Nucleus accumbens (tissue), 56 donors: ENCODE measurements at places on chromosomes 6 and 20.

DNA sequence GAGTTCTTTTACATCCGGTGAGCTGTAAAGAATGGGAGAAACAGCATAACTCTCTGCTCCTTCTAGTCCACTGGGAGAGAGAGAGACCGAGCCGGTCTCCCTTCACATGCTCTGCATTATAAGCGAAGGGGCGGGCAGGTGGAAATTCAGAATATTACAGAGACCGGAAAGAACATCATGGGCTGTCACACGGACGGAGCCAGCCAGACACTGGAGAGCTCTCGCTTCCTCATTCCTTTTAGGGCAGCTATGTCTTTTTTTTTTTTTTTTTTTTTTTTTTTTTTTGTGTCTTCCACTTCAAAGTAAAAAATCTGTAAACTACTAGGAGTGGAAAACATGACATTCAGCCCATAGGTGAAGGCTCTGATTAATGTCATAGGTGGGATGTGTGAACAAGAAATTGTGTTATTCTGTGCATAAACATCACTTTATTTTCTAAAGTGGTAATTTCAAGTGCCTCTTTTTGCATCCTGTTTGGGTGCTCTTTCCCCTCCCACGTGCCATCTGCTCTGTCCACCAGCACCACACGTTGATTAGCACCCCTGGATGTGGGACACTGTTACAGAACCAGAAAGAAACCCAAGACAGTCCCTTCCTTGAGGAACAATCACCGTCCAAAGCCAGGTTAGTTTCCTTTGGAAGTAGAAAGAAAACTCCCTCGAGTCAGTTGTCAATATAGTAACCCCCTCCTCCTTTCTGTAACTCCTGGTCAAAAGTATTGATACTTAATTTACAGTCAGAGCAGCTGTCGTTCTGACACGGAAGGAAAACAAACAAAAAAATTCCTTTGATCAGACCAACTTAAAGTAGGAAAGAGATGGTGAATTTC is at the start of gene TAGAP:
Gene TAGAP, minus strand, starts transcription at position 93 of the 829 bp plus-strand sequence. CDS start 845 bp downstream, outside the sequence.
- no peak for DNase-seq

- no peak for DNase-seq
Measured at GRCh38 chr20:20409331-20409730, 41.4 kb downstream of the INSM1 start.

DNA sequence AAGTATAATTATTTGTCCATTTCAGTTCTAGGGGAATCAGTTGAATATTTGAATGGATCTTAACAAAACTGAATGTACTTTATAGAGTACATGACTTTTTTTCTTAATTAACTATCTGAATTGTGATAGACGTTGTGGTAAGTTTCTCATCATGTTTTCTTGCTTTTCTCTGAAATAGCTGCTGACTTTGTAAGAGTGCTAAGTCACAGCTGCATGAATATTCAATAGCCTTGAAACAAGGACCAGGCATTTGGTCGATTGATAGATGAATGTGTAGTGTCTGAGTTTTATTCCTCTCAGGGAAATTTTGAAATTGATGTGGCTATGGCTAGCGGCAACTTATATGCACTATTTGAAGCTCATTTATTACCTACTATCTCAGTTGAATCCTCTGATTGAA is 56.0 kb downstream of the ADGRB3 start:
- no peak for DNase-seq

GRCh38 chr6:13990796-13991195 is 66.0 kb downstream of the RNF182 start:
- DNase-seq = no peak

- no peak for DNase-seq
Measured at GRCh38 chr6:90860822-90861601, 274.1 kb upstream of the MAP3K7 start.

DNA sequence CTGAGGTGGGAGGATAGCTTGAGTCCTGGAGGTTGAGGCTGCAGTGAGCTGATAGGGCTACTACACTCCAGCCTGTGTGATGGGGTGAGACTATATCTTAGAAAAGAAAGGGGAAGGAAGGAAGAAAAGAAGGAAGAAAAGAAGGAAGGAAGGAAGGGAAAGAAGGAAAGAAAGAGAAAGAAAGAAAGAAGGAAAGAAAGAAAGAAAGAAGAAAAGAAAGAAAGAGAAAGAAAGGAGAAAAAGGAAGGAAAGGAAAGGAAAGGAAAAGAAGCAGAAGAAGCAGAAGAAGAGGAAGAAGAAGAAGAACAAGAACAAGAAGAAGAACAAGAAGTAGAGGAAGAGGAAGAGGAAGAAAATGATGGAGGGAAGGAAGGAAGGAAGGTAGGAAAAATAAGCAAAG is 1130.2 kb upstream of the MAP3K7 start:
- no peak for DNase-seq

- no peak for DNase-seq
Measured at GRCh38 chr6:69784595-69785377, 12.0 kb downstream of the LMBRD1 start.

DNA sequence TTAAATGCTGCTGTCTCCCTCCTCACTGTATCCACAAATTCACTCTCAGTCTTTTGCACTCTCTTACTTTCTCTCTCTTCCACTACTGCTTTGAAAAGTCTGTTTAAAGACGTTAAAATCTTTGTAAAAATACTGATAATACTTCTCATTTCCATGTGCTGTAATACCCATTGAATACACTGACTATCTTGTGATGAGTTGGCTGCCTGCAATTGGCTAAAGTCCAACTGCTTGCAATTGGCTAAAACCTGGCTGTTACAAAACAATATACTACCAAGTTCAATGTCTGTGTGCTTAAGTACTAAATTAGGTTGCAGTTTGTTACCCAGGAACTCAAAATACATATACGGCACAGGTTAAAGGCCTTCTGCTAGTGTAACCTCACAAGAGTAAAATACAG is 264.8 kb downstream of the THBS2 start:
- DNase-seq = no peak

DNA sequence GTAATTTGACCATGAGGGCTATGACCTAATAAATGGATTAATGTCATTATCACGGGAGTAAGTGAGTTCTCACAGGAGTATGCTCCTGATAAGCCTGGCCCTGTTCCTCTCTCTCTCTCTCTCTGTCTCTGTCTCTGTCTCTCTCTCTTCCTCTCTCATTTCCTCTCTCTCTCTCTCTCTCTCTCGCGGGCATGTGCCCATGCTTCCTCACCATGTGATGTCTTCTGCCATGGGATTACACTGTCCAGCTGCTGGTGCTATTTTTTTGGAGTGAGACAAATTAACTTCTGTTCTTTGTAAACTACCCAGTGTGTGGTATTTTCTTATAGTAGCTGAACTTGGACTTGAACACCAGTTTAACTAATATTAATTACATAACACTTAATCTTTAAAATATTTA is 374.3 kb upstream of the GJE1 start:
- no peak for DNase-seq

DNA sequence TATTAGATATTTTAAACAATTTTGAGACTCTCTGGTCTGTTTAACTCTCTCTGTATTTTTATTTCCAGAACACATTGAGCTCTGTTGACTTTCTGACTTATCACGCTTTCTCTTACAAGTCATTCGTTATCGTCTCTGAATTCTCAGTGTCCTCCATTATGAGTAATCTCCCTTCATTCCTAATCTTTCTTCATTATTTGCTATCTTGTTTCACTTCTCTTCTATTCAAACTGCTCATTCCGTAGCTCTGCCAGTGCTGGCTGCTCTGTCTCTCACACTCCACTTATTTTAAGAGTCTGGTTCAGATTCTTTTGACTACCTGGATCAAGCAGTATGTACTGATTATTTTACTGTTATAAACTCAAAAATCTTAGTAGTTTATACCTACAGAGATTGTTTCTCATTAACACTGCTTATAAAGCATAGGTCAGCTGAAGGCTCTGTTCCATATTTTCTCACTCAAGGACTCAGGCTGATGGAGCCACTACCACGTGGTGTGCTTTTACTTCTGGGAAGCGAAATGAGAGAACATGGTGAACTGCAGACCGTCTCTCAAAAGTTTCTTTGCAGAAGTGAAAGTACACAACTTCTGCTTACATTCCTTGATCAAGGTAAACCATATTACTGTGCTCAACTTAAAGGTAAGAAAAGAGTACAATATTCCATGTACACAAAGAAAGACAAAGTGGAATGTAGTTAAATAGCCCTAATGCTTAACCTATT is 485.2 kb downstream of the GRIK2 start:
- no peak for DNase-seq

- DNase-seq = no peak
Measured at GRCh38 chr6:130598021-130598989, 228.9 kb upstream of the SMLR1 start.

GRCh38 chr6:15439410-15440025 is 193.6 kb downstream of the JARID2 start:
- no peak for DNase-seq

- DNase-seq = no peak
Measured at GRCh38 chr6:31357886-31358285, 907 bp upstream of the HLA-B start.

DNA sequence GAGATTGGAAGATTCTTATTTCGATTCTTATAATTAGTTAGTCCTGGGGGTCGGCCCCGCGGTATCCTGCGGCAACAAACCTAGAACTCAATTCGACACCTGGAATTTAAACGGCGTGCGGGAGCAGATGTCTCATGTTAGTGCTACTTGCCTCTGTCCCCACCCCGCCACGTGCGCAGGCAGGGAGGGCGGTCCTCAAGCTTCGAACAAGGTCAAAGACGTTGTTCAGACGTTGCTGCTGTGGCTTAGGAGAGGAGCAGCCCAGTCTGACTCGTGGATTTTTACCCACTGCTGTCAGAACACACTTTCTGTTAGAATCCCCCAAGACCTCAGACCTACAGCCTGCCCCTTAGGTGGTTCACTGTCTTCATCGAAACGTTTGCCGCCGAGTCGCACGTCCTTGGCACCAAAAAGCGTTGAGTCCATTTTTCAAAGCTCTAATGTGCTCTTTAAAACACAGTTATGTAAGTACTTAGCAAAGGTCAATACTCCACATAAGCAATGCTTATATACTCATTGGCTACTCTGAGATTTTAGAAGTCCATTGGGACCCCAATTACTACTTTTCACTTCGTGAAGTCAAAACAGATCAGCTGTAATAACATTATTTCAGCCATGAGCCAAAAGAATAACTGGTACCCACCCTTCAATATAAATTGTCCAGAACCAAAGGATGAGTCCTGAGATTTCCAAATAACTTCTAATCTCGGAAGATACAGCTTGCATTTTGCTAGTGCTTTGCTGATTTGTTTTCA is 2.7 kb upstream of the C6orf62 start:
- peak; percentile 72 for DNase-seq

GRCh38 chr6:52642368-52642767 is 28.5 kb upstream of the TMEM14A start:
- no peak for DNase-seq

- DNase-seq = no peak
Measured at GRCh38 chr6:30601436-30601814, 15.6 kb downstream of the PPP1R10 start.

- DNase-seq = no peak
Measured at GRCh38 chr6:34553750-34554149, 2.4 kb downstream of the SPDEF start.

- DNase-seq = no peak
Measured at GRCh38 chr6:111573892-111574797, 31.5 kb downstream of the TRAF3IP2 start.

GRCh38 chr6:72930556-72931132 is 294.7 kb downstream of the KHDC1L start:
- DNase-seq = no peak

DNA sequence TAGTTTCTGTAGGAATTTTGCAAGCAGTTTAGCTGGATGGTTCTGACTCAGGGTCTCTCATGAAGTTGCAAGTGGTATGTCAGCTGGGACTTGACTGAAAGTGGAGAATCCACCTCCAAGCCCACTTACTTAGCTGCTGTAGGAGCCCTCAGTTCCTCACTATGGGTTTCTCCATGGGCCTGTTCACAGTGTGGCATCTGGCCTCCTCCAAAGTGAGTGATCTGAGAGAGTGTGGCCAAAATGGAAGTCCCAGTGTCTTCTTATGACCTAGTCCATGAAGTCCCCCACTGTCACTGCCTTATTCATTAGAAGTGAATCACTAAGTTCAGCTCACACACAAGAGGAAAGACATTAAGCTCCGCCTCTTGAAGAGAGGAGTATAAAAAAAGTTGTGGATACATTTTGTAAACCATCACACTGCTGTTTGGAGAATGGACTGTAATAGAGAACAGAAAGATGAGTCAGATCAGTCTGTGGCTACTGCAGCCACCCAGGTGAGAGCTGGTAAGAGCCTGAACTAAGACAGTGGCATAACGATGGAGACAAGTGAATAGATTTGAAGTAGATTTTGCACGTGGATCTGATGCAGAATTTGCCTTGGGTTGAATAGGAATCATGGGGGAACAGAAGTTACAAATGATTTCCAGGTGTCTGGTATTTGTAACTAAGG is 4.9 kb upstream of the NELFCD start:
- DNase-seq = no peak

DNA sequence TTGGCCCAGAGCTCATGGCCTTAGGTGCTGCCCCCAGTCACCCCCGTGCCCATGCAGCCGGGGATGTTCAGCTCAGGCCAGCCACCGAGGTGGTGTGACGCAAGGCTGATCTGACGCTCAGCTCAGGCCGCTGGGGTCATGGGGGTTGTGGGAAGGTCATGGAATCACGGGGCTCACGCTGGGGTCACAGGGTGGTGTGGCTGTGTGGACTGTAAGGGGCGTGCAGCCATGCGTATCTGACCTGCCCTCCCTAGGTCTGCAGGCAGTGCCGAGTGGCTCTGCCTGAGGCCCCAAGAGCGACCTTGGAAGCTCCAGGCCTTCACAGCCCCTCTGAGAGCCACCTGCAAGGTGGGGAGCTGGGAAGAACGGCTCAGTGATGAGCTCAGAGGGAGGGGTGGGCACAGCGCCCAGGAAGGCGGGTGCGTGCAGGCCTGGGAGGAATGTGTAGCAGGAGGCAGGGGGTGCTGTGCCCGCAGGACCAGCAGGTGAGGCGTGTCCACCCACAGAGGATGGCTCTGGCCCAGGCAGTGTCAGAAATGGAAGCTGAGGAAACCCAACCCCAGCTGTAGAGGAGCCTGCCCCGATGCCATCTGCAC is 27.8 kb downstream of the CHRNA4 start:
- no peak for DNase-seq

DNA sequence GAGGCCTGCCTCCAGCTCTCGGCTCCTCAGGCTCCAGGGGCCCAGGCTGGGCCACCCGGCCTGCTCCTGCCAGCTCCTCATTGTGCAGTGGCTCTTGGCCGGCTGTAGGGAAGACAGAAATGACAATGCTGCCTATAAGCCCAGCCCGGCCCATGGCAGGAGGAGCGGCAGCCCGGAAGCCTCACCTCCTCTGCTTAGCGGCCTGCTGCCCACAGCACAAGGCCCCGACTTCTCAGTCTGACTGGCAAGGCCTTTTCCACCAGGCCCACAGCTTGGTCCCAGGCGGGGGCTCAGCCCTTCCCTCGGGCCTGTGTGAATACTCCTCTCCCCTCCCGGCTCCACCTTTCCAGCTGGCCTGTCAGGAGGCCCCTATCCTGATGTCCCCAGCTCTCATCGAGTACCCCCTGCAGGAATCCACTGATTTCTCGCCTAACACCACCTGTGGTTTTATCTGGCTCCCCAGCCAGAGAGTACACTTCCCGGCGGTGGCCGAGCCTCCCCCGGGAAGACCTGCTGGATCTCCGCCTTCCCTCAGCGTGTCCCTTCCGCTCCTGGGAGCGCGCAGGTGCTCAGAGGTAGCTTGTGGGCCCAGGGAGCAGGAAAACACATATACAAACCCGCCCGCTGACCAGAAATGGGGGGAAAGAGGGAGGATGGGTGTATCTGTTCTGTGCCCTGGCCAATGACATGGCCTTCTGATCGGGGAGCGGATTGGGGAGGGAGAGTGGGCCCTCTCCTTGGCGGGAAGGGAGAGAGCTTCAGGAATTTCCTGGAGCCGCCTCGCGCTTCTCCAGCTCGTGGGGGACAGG is 963 bp downstream of the DDRGK1 start:
- no peak for DNase-seq
